ENCODE measurements at places on chromosomes 4 and X. TPM values are rescaled to one million over a fixed set of nuclear protein-coding genes. Genes with fewer than 3 reads are reported as not detected.

- no peaks in the 10 kb centered on the region for H3K36me3 ChIP-seq
- H3K4me3 ChIP-seq, result no peak overlapping the region
- no peak overlapping the region for H3K27ac ChIP-seq
- no peak for DNase-seq
Measured at GRCh38 chr4:176671532-176671931, 121.2 kb downstream of the VEGFC start.

Gene ADAM29
- not detected for total RNA-seq

GRCh38 chrX:112083624-112084326 lies 1.2 kb upstream of the TRPC5 start:
- H3K27ac ChIP-seq, result no peak overlapping the region
- no peaks in the 10 kb centered on the region for H3K4me1 ChIP-seq
- no peak for DNase-seq
- H3K4me3 ChIP-seq, result no peak overlapping the region
- no peaks in the 10 kb centered on the region for H3K36me3 ChIP-seq

DNA sequence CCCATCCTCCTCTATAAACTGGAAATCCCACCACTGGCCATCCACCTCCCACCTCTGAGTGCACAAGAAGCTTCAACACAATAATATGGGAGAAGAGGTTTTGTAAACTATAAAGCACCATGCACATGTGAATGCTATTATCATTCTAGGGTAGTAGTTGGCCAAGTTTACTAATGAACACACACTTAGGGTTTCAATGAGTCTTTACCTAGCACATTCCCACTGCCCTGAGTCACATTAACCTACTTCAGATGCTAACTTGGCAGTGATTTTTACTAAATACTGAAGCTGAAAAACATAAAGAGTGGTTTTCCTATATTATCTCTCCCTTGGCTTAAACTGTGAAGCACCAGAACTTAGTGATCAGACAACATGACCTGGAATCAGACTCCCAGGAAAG lies 93.9 kb downstream of the SH3KBP1 start:
- no peak overlapping the region for H3K4me3 ChIP-seq
- no peak overlapping the region for H3K27ac ChIP-seq
- DNase-seq, result no peak
- no peaks in the 10 kb centered on the region for H3K27me3 ChIP-seq
- peaks cover 38% of the 10 kb centered on the region for H3K36me3 ChIP-seq

Gene HNRNPD
- total RNA-seq, result 535 TPM

Gene PNMA5
- not detected for total RNA-seq

DNA sequence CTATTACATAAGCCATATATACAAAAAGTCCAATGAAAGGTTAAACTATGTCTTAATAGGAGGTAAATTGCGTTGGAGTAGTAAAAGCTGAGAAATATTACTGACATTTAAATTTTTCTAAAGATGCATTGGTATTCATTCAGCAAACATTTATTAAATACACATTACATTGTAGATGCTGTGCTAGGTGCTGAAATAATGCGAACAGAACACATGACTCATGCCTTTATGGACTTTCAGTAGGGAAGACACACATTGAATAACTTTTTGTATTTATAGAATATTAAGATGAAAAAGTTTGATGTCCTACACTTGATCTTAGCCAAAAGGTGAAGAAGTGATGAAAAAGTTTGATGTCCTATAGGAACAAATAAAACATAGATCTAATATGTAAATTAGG lies 871.1 kb upstream of the SLIT2 start:
- no peaks in the 10 kb centered on the region for H3K36me3 ChIP-seq
- H3K4me3 ChIP-seq, result no peak overlapping the region
- no peaks in the 10 kb centered on the region for H3K4me1 ChIP-seq
- H3K27ac ChIP-seq, result no peak overlapping the region
- DNase-seq, result no peak

Gene MOB1B
- total RNA-seq, result 19.0 TPM

GRCh38 chr4:70863099-70863790 lies 23.6 kb upstream of the GRSF1 start:
- no peak overlapping the region for H3K27ac ChIP-seq
- DNase-seq, result no peak
- no peaks in the 10 kb centered on the region for H3K27me3 ChIP-seq
